ENCODE measurements at places on chromosomes 11 and 22.

DNA sequence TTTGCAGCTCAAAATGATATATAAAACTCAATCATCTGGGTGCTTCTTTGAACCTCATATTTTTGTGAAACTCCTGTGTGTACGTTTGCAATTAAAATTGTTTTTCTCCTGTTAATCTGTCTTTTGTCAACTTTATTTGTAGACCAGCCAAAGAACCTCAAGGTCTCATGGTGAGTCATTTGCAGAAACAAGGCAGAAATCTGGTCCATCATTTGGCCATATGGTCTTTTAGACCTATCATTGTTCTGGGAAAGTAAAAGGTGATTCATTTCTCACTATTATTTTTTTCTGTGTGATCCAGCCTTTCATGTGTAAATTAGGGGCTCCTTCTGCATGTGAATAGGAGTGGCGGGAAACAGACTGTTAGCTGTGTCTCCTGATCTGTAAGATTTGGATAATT, 399.1 kb upstream of the DDI1 start:
- DNase-seq: no peak

GRCh38 chr11:14942745-14943144, 29.4 kb downstream of the CALCA start:
- DNase-seq: no peak

DNA sequence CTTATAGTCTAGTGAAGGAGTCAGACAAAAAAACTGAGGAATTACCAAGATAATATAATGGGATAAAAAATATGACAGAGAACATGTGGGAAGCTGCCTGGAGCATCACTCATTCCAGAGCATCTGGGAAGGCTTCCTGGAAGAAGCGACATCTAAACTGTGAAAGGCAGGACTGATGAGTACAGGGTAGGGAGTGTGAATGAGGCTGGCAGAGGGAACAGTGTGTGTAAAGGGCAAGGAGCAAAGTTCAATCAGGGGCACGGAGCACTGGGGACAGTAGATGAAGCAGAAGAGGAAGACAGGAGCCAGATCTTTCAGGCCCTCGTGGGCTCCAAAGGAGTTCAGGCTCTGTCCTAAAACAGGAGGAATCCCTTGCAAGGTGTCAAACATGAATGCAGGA, 55.8 kb upstream of the PRDM11 start:
- no peak for DNase-seq

- DNase-seq: no peak
Observed at GRCh38 chr11:86807360-86807759, 7.0 kb downstream of the PRSS23 start.

DNA sequence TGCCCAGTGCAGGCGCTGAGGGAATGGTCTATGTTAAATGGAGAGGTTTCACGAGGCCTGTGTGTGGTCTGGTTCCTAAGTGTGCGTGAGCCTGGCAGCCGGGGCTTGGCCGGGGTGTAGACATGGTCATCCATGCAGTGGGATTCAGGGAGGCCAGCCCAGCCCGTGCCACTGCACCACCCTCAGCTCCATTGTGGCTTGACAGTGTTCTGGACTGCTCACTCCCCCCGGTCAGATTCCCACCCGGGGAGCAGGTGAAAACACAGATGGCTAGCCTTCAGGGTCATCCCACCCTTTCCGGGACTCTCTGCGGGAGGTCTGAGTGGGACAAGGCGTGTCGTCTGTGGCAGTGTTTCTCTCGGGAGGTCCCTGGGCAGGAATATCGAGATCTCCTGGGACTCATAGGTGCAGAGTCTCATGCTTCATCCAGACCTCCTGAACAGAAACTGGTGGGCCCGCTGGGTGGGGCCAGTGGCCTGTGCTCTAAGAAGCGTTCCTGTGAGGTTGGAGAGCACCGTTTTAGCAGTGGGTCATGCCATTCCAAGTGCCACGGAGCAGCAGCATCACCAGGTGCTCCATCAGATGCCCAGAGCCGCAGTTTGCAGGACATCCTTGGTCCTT, 52.3 kb downstream of the ST14 start:
- no peak for DNase-seq

- no peak for DNase-seq
Observed at GRCh38 chr11:103317118-103317517, 207.9 kb downstream of the DYNC2H1 start.

DNA sequence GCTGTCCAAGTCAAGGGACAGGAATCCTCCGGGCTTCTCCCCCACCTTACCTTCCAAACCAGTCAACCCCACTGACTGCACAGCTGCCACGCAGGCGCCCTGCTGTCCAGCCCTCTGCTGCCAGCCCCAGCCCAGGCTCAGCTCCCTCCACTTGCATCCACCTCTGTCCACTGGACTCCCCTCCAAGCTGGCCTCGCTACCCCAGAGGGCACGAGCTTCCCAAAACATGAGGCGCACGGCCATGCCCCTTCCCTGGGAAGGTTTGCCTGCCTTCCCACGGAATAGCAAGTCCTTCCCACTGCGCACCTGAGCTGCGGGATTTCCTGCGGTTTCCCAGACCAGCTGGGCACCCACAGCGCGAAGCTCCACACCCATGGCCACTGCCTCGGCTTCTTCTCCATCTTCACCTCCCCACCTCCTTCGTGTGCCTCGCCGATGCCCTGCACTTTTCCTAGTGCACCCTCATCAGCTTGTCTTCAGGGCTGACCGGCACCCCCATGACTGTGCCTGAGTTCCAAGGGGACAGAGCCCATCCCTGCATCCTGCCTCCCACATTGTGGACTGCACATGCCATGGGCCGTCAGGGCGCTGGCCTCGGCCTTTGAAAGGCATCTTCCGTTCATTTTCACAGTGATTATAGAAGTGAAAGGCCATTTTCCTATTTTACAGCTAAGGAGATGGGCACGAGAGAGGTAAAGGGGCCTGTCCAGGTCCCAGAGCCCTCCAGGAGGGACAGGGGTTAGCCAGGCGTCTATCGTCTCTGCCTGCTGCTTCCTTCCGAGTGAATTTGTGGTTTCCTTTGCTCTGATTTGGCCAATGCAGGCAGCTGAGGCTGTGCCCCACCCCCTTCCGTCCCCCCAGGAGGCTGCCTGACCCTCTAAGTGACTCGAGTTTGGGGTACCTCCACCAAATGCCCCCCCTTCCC, 16.4 kb downstream of the IFITM10 start:
- DNase-seq: no peak

DNA sequence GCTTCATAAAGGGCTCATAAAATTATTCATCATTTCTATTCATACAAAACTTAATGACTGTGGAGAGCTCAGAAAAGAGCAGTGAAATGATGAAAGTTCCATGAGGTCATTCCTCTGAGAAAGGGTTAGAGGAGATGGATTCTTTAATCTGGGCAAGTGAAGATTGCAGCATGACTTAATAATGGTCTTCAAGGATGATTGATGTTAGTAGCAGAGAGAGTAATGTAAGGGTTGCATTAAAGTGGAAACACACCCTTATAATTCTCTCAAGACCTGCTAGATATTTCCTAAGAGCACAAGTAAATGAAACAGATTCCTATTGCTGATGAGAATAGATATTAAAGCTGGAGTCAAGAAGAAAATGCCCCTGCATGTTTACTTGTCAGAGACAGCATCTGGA, 711.6 kb upstream of the ANO5 start:
- no peak for DNase-seq

DNA sequence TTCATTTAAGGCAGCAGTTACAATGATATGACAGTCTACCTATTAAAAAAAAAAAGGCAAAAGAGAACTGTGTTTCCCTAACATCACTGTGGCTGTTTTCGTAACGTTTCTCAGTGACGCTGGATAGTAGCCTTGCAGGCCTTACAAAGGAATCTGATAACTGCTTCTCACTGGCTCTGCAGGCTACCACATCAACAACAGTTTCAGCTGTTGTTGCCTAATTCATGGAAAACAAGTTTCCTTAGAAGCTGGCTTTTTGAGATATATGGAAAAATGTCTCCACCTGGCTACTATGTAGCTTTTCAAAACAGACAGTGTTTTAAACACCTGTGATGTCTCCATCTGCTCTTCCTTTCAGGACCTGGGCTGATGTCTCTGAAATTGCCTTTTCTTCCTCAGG, 3.8 kb downstream of the OR51V1 start:
- no peak for DNase-seq

DNA sequence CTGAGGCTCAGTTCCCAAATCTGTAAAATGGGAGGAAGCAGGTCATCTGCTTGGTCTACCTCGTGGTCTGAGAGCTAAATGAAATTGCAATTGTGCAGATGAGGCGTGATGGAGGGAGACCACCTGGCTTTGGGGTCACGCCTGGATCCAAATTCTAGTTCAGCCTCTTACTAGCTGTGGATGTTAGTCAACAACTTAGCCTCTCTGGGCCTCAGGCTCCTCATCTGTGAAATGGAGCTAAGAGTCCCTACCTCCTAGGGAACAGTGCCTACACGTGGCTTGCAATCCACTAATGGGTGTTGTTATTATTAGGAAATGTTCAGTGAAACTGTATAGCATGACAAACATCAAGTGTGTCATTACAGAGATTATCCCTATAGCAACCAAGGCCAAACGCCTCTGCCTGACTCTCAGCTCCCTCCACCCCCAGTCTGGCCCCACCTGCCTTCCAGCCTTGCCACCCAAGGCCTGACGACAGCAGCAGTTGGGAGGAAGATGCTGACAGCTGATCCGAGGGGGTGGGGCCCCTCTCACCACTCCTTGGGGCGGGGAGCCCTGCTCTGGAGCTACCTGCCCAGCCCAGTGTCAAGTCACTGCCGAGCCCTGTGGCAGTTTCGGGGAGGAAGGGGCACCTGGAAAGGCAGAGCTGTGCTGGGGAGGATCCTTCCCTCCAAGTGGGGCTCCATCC, 1.7 kb upstream of the RHOD start:
- DNase-seq: no peak

DNA sequence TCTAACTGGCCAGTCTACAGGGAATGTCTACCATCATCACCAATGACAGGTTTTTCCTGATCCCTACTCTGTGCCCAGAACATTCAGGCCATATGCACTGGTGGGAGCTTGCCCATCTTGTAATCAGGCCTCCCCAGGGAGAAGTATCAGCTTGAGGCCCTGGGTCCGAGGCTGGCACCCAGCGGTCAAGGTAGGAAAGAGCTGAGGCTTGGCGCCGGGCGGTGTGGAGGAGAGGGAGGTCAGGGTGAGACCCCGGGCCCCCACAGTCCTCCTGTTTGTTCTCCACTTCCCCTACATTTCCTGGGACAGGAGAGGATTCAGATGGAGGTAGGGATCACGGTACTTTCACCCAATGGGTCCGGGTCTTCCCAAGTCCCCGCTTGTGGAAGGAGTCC, 15.5 kb downstream of the TSKU start:
- no peak for DNase-seq
